ENCODE measurements at places on chromosomes 5 and 9. TPM values are rescaled to one million over a fixed set of nuclear protein-coding genes. Genes with fewer than 3 reads are reported as not detected.
A peak's percentile ranks its signal among the peaks of the same experiment; 100 is the strongest.

GRCh38 chr5:128537221-128537999, 635 bp downstream of the FBN2 start:
- DNase-seq, result no peak

GRCh38 chr9:7988644-7989280, 189.2 kb upstream of the DMAC1 start:
- no peak for DNase-seq

GRCh38 chr9:32839013-32839885, 55.9 kb downstream of the TMEM215 start:
- DNase-seq, result no peak

DNA sequence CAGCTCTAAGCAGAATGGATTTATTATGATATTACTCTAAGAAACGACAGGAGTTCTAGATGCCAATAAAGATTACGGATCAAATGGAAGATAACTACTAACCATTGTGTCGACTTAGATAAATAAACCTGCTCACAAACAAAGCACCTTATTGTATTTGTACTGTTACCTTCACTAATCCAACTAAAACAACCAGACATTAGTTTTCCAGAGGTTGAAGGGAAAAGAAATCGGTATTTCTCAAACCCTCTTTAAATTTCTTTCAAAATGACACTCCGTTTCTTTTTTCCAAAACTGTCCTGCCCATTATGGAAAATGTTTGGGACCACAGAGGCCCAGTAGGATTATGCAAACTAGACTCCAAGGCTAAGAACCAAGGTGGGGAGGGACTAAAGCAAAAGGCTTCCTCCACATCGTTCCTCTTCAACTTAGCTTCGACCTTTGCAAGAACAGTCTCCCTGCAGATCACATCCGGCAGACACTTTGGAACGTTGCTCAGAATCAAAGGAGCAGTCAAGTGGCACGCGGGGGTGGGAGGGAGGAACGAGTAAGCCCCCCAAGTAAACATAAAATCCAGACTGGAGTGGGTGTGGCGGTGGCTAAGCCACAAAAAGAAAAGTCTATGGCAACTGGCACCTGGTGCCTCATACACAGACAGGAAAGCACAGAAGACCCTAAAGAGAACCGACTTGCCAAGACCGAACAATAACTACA, 2.7 kb downstream of the MLLT3 start:
- no peak for DNase-seq

GRCh38 chr5:149426931-149427330, 47.8 kb upstream of the IL17B start:
- DNase-seq, result peak; percentile 77

- DNase-seq, result no peak
These were observed 16.3 kb downstream of the KLF9 start for GRCh38 chr9:70398145-70398556.

- no peak for DNase-seq
These were observed 482.1 kb downstream of the SEMA5A start for GRCh38 chr5:9063615-9064245.

GRCh38 chr9:124021385-124021769, 9.8 kb downstream of the LHX2 start:
- no peak for DNase-seq

DNA sequence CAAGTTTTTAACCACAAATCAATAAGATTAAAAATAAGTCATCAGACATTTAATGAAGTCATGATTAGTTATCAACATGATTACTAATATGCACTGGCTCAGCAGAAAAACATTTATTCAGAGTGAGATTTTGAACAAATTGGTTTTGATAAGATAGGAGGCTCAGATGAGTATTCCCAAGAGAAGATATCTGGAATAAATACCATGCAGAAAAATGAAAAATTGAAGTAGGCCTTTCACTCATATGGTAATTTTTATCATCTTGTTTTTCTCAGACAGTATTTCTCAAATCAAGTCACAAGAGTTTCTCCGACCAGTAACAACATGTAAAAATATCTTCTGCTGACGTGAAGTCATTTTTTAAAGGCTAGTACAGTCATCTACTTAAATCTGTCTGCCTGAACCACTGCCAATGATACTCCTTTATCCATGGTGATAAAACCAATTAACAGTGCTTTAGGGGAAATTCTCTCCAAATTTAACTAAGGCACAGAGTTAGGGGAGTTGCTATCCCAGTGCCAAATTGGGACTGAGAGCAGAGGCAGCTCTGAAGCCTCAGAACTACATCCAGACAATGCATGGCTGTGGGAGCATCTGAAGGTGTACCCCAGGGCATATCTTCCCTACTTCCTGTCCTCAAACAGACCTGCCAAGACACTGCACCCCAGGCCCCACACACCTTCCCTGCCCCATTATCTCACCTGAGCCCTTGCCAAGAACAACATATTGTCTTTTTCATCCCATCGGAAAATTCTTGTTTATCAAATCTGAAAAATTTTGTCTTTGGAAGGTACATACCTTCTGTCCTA, 105.5 kb upstream of the TSLP start:
- no peak for DNase-seq

DNA sequence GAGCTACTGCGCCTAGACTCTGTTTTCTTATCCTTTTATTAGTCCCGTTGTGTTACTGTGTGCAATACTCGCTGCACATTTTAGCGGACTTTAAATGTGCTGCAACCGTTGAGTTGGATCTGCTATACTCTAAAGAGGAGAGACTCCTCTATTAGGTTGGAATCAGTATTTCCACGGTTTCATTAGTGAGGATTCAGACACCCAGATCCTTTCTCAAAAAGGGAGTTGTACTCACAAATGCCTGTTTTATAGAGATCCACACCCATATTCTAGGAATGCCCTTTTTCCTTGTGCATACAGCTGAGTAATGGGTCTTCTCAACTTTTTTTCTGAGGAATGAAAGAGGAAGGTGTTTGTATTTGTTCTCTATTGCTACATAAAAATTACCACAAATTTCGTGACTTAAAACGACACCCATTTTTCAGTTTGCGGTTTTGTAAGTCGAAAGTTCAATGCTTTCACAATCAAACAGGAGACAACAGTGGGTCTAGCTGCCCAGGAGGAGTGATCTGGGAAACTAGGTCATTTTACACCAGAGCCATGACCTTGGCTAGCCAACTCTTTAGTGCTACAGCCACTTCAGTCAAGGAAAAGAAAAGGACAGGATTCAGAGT, 52.8 kb upstream of the SLC44A1 start:
- DNase-seq, result no peak

DNA sequence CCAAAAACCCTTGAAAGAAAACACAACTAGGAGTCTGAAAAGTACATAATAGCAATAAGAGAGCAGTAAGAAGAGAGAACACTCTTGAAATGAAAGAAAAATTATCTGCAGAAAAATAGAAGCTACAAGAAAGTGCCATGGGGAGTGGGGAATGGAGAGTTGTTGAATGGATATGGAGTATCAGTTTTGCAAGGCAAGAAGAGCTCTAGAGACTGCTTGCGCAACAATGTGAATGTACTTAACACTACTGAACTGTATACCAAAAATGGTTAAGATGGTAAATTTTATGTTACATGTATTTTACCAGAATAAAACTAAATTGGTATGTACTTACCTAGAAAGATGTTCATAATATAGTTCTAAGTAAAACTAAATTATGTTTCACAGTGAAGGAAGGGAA, 54.8 kb upstream of the RASGRF2 start:
- DNase-seq, result no peak

DNA sequence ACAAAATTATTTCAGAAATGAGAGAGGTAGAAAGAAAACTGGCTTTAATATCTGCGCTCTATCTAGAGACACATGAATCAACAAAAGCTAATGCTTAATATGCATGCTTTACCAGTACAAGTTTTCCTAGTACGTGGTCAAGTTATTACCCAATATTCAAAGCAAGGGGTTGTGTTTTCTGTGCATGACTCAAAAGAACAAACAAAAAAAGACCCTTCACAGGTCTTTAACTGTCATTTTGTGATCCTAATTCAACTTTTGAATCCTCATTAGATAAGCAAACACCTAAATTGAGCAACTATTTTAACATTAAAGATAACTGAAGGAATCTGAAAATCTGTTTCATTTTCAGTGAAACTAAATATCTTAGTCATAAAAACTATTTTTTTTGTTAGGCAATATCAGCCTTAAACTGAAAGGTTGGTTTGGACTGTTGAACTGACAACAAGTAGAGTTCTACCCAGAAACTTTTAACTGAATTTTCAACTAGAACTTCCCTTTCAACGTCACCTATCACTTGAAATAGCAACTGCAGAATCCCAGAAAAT, 12.5 kb downstream of the ST8SIA4 start:
- no peak for DNase-seq

GRCh38 chr9:136309101-136309801, 5.4 kb upstream of the CCDC187 start:
- no peak for DNase-seq

GRCh38 chr9:136787690-136788400, 3.3 kb upstream of the TMEM141 start:
- DNase-seq, result peak; percentile 69

GRCh38 chr5:113058269-113058668, 81.7 kb downstream of the DCP2 start:
- DNase-seq, result no peak

DNA sequence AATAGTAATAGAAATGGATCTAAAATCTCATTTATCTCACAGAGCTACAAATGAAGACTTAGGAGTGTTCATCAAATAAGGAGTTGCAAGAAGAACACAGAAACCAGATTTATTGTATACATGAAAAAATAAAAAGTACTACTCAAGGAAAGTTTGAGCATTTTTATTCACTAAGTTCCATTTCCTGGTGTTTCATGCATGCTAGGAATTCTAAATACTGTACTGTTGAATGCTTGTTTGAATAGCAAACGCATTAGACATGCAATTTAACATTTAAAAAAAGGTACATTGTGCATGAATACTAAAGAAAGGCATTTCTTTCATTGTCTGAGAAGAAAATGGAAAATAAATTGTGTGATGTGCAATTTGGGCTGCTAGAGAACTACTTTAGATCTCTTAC, 52.1 kb downstream of the C6 start:
- DNase-seq, result no peak

- DNase-seq, result peak; percentile 41
These were observed 34.5 kb downstream of the COL15A1 start for GRCh38 chr9:98978231-98978681.

DNA sequence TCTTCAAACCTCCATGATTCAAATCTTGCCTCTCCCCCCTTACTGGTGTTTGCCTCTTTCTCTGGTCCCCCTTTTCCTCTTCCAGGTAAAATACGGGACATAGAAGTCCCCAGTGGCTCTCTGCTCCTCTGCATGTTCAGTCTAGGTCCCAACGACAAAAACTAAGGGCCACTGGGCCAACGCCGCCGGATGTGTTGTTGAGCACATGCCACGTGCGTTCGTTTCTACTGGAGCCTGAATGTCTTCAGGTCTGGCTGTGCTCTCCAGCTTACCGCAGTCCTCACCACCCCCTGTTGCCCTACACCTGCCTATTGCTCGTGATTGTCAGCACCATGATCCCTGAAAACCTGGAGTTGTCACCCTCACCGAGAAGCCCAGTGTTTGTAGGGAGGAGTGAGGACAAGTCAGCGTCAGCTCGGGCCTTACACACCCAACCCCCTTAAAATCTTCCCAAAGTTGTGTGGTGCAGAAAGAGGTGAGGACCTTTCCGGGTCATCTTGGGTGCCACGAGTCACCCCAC, 2.8 kb upstream of the ADAMTS2 start:
- DNase-seq, result no peak

DNA sequence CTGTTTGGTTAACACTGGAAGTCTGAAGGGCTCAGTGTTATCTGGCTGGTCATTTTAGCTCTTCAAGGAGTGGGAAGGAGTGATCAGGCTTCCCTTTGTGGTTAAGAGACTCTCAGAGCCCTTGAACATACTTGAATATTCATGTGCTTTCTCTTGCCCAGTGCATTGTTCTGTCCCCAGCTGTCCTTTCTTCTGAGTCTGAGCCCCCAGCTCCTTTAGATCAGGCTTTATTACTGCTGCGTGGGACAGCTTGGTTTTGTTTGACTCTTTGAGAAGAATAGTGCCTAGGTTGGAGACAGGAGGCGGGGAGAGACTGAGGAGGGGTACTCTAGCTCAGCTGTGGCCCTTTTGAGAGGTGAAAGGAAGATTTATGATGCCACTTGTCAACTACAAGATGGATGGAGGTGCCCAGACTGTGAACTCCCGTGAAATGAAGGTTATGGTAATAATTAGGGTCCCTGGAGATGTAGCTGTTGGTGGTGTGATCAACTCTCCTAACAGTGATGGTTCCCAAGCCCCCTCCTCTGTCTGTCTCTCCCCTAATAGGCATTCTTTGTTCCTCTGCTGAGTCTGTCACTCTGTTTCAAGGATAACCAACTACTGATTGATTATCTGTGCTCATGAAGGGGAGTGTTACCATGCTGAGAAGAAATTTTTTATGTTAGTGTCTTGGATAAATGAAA, 83.1 kb upstream of the GLRA1 start:
- no peak for DNase-seq

GRCh38 chr5:128303593-128303992, 220.0 kb downstream of the SLC12A2 start:
- DNase-seq, result no peak

- DNase-seq, result peak; percentile 64
These were observed 163.9 kb upstream of the DMRT1 start for GRCh38 chr9:677461-678097.

- DNase-seq, result no peak
These were observed 51.2 kb upstream of the ARRDC3 start for GRCh38 chr5:91434348-91434747.

IFNA2 gene
- not detected for total RNA-seq

PCDHB12 gene
- total RNA-seq, result 2.5 TPM

FOXD4 gene
- 0.65 TPM for total RNA-seq

TSSK1B gene
- not detected for total RNA-seq

TCOF1 gene
- 56.5 TPM for total RNA-seq

C6 gene
- total RNA-seq, result not detected

PCA3 gene
- total RNA-seq, result not detected

ACOT12 gene
- not detected for total RNA-seq
